ENCODE measurements at places on chromosomes 13 and 19.

DNA sequence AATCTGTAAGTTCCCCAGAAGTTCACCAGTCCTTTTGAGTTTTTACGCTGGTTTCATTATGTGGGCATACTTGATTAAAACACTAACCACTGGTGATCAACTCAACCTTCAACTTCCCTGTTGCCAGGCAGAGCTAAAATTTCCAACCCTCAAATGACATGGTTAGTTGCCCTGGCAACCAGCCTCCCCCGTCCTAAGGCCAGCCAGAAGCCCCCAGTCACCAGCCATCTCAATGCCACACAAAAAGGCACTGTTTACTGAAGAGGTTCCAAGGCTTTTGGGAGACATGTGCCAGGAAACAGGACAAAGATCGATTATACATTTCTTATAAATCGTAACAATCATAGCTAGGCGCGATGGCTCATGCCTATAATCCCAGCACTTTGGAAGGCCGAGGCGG lies 1.6 kb downstream of the ZNF649 start:
- DNase-seq, result no peak

DNA sequence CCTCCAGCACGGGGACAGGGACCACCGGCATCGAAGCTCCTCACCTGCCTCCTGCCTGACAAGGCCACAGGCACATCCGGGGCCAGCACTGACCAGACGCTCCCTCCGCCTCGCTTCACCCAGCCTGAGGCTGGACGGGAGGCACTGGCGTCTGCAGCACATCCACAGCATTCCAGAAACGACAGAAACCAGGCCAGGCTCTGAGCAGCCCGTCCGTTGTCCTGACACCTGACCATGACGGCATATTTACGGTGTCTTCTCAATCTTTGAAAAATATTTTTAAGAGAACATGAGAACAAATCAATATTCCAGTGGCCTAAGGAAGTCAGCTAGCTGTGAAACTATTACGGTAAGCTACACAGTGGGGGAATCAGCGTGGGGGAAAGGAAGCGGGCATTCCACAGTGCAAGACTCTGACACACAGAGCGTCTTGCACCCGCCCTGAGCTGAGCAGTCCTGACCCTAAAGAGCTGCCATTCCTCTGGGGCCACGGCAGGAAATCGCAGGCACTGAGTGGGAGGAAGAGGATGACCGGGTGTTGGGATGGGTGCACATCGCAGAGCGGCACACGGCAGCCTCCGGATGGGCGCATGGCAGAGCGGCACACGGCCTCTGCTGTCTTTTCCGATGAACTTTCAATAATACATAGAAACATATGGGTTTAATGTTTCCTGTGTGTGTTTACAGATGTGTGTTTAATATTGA lies 26.8 kb downstream of the RASA3 start:
- DNase-seq, result no peak

DNA sequence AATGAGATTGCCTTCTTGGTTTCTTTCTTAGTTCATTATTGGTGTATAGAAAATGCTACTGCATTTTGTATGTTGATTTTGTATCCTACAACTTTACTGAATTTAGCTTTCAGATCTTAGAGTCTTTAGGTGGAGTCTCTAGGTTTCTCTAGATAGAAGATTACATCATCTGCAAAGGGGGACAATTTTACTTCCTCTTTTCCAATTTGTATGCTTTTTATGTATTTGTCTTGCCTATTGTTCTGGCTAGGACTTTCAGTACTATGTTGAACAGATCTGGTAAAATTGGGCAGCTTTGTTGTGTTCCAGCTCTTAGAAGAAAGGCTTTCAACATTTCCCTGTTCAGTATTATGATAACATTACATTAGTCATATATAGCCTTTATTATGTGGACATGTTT lies 101.0 kb upstream of the SPRY2 start:
- DNase-seq, result no peak

DNA sequence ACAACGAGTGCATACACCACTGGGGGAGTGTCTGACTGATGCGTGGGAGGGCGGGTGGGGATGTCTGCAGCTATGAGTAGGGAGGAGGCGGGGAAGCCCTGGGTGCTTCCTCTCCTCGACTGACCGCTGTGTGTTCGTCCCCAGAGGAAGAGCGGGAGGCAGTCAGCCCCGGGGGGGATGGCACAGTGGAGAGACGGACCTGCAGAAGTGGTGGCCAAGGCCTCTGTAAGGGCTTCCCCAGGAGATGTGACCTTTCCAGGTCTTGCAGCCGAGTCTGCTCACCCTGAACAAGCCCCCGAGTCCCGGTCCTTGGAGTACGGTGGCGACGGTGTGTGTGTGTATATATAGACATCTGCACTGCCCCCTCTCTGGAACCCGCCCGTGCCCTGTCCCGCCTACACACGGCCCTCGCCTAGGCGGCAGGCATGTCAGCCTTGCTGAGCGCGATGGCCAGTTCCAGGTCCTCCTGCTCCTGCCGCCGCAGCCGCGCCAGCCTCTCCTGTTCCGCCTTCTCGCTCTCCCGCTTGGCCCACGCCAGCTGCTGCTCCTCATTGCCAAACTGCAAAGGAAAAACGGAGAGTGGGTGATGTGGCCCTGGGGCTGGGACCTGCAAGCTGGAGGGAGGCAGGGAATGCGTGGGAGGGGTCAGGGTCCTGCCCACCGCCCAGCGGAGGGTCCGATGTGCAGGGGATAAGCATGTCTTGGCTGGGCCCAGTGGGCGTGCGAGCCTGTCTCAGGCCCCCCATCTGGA lies 30.8 kb downstream of the KLF2 start:
- DNase-seq, result no peak

DNA sequence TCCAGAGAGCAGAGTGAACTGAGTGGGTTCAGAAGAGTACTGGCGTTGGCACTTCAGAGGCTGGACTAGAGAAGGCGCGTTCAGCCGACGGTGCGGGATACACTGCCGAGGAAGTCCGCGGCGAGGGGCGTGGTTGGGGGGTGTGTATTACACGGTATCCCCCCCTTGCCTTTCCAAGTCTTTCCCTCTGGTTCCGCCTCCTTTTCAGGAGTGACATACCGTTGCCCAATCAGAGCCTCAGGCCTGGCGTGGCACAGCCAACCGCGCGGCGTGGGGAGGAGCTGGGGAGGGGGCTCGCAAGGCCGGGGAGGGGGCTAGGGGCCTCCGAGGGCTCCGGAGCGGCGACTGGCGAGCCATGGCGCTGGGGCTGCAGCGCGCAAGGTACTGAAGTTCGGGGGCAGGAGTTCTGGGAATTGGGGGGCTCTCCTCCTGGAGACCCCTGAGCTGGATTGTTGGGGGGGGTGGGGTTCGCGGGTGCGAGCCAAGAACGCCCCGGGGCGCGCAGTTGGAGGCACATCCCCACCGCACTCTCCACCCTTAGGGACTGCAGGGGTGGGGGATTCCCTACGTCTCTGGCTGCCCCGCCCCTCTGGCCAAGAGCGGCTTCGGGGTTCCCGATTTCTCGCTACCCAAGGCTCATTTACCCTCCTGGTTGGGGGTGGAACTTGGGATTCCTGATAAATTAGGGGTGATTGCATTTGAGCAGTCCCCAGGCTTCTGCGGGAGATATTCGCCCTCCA lies at the start of gene HIF3A:
TSS of gene HIF3A (plus strand) at position 321 of the 740 bp plus-strand sequence. CDS start at position 356, 35 bp downstream.
- DNase-seq, result no peak

- DNase-seq, result no peak
Measured at GRCh38 chr13:92849381-92849780, 377.2 kb upstream of the GPC6 start.

- no peak for DNase-seq
Measured at GRCh38 chr13:84705982-84706710, 823.9 kb upstream of the SLITRK1 start.

- no peak for DNase-seq
Measured at GRCh38 chr13:51811920-51812451, 8.0 kb upstream of the DHRS12 start.

GRCh38 chr19:33133438-33134031 lies 1.6 kb downstream of the WDR88 start:
- no peak for DNase-seq

- no peak for DNase-seq
Measured at GRCh38 chr19:31591258-31591657, 242.0 kb upstream of the TSHZ3 start.

- DNase-seq, result no peak
Measured at GRCh38 chr19:34274284-34274826, 20.0 kb downstream of the GARRE1 start.

DNA sequence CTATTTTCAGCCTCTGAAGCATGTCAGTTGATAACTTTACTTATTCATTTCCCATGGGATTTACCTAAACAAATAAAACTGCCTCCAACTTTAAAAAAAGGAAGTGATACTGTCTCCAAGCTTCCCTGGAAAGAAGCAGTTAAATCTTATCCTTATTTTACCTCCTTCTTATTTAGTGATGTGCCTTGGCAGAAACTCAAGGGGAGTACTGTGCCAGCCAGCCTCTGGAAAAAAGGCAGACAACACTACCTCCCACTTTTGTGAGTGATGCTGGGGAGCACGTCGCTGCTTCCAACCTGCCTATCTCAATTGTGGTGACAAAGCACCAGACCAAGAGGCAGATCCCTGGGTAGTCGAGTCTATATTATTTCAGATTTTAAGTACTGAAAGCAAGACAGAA lies 765.6 kb downstream of the DIAPH3 start:
- no peak for DNase-seq

DNA sequence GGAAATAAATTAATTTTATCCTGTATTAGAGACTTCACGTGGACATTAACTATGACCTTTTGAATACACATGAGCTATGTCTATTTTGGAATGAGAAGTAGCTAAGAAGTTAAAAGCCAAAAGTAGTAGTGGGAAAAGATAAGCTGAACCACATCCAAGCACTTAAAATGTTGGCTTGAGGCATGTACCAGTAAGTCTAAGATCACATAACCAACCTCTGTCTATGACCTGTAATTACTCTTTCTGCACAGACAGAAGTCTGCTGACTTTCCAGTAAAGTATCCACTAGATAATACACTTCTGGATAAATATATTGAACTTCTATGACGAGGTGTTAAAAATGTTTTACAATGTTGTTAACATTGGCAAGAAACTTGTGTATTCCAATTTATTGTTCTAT lies 68.7 kb downstream of the LIG4 start:
- no peak for DNase-seq

DNA sequence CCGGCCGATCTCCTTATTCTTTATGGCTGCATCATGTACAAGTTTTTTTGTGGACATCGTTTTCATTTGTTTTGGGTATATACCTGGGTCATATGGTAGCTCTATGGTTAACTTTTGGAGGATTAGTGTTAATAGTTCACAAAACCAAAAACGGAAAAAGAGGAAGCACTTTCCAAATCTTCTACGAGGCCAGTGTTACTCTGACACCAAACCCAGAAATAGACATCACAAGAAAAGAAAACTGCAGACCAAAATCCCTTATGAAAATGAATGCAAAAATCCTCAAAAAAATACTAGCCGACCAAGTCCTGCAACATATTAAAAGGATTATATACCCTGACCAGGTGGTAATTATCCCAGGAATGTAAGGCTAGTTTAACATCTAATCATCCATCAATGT lies 29.8 kb downstream of the ADGRE2 start:
- no peak for DNase-seq

DNA sequence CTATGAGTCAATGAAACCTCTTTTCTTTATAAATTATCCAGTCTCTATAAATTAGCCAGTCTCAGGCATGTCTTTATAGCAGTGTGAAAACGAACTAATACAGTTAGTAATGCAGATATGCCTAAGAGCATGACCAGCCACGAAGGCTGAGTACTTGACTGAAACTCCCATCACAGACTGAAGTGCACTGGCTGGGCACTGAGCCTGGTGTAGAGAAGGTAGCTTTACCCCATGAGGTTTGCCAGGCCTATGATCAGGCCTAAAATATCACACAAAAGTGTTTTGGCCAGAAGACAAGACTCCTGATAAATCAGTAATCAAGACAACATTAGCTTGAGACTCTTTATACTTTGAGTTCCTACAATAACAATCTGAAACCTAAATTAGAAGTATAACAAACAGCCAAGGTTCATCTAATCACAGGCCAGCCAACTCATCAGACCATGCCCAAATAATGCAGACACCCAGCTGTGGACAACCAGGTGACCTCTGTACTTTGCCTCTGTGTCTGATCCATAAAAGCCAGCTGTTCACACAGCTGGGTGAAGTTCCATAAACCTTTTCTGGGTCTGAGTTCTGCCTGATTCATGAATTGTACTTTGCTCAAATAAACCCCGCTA lies 771.8 kb upstream of the SLITRK1 start:
- no peak for DNase-seq

- no peak for DNase-seq
Measured at GRCh38 chr19:3978145-3978544, 7.1 kb downstream of the EEF2 start.

DNA sequence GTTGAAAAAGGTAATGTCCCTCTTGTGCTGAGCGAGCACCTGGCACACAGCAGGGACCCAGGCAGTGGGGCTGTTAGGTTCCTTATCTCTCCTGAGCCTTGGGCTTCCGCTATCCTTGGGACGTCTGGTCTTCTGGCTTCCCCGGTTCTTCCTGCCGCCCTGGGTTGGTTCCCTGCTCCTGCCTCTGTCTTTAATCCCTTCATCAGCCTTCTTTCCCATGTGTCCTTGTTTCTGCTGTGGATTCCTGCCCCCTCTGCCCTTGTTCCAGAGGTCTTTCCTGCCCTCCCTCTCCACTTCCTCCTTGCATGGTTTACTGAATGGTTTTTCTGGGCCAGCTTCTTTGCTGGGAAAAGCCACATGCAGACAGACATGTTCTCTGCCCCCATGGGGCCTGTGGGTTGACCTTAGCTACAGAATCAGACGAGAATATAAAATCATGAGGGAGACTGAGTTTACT lies 2.6 kb downstream of the EPN1 start:
- DNase-seq, result no peak

GRCh38 chr13:97528518-97528917 lies 94.5 kb downstream of the RAP2A start:
- no peak for DNase-seq

All from stimulated activated CD8-positive, alpha-beta memory T cell treated with anti-CD3 and anti-CD28 coated beads, Interleukin-2, amount 100 ng/mL, for 48 hours (primary cell).